ENCODE measurements at places on chromosomes 11 and 22. TPM values are rescaled to one million over a fixed set of nuclear protein-coding genes. Genes with fewer than 3 reads are reported as not detected.

Gene PNPLA5
- total RNA-seq, result not detected

Gene DEPDC7
- 1.4 TPM for total RNA-seq

Gene CDC42BPG
- total RNA-seq, result 9.0 TPM

Gene SNX32
- 0.42 TPM for total RNA-seq

Gene BAIAP2L2
- 3.7 TPM for total RNA-seq

Gene NELL1
- not detected for total RNA-seq

Gene PPARA
- 23.2 TPM for total RNA-seq

Gene ZNF70
- 7.4 TPM for total RNA-seq

Gene CRY2
- 66.0 TPM for total RNA-seq

Gene LMO1
- not detected for total RNA-seq

Gene MUC5B
- not detected for total RNA-seq

Gene ARHGAP8
- not detected for total RNA-seq

Gene MAPK1
- total RNA-seq, result 114 TPM

Gene THY1
- not detected for total RNA-seq

Gene KCNJ11
- total RNA-seq, result not detected

Gene PAMR1
- not detected for total RNA-seq

Gene SLC22A9
- not detected for total RNA-seq

Gene FOSL1
- total RNA-seq, result 0.79 TPM

Gene KDM4E
- not detected for total RNA-seq

Gene UNC93B1
- 22.4 TPM for total RNA-seq

Gene MFRP
- total RNA-seq, result not detected

Gene NUP160
- total RNA-seq, result 62.2 TPM

Gene SHISA8
- total RNA-seq, result not detected

Gene ACTN3
- total RNA-seq, result 0.17 TPM

Gene KCNQ1
- total RNA-seq, result 21.4 TPM

Gene NCR3LG1
- 3.4 TPM for total RNA-seq

Gene OR51B4
- not detected for total RNA-seq

Gene SLC37A2
- total RNA-seq, result 3.8 TPM

Gene RAB36
- 0.33 TPM for total RNA-seq

Gene SLC43A3
- 15.6 TPM for total RNA-seq

Gene OR51V1
- not detected for total RNA-seq

Gene LRRC32
- 0.38 TPM for total RNA-seq

Gene CASP12
- not detected for total RNA-seq

Gene CDC45
- 0.53 TPM for total RNA-seq

Gene CCDC87
- not detected for total RNA-seq

Gene IFITM1
- total RNA-seq, result 121 TPM

Gene MRGPRX3
- not detected for total RNA-seq

Gene C11orf87
- total RNA-seq, result not detected

Gene ELF5
- not detected for total RNA-seq

Gene EXPH5
- 4.0 TPM for total RNA-seq

Gene GTSE1
- 0.64 TPM for total RNA-seq

Gene GLYAT
- not detected for total RNA-seq

All from CD4-positive, alpha-beta memory T cell (primary cell).